CD4-positive, alpha-beta T cell (primary cell): ENCODE measurements at places on chromosomes 12 and 14.

DNA sequence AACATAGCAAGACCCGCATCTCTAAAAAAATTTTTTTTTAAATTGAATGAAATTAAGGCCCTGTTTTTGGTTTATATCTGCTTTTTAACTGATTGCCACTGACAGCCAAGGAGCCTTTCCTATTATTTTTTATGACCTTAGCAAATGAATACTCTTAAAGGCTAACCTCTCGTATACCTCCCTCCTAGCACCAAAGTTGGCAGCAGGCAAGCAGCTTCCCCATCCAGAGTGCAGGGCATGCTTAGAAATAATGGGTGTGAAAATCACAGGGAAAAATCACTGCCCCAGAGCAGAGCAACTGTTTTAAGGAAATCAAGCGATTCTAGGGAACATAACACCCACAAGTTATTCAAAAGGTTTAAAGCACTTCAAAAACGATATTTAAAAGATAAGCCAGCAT is 20.7 kb downstream of the HAL start:
- DNase-seq: no peak

- DNase-seq: no peak
These were observed 1059.5 kb downstream of the GALC start for GRCh38 chr14:86933460-86933859.

DNA sequence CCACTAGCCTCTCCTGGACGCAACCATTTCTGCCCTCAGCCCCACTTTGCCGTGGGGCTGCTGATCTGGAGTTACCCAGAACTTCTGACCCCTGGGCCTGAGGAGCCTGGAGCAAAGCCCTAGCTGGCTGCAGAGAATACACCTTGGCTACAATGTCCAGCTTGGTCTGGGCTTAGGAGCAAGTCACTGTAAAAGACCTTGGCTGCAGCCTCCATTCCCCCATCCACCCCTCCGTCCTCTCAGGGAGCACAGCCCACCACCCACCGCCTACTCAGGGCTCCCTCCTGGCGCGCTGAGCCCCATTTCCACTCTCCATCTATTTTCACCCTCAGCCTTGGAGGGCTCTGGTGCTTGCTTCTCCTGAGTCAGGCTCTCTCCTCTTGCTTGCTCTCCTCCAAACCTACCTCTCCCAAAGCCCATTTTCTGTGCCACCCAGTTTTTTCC is 42.9 kb downstream of the ERH start:
- no peak for DNase-seq

- DNase-seq: peak; percentile 52
These were observed 1165.4 kb downstream of the TMEM121 start for GRCh38 chr14:106691601-106692291.

DNA sequence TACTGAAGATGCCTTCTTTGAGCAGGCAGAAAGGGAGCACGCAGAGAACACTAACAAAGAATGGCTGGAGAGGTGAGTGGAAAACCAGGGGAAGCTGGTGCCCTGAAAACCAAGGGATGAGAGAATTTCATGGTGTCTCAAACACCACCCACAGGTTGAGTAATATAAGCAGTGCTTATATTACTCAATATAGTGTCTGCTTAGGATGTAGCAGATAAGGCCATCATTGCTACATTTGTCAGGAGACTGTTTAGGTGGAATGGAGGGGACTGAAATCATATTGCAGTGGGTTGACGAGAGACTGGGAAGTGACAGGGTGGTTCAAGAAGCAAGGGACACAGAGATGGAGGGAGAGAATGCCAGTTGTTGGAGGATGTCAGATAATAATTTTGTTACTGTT is 20.6 kb downstream of the PKP2 start:
- no peak for DNase-seq

DNA sequence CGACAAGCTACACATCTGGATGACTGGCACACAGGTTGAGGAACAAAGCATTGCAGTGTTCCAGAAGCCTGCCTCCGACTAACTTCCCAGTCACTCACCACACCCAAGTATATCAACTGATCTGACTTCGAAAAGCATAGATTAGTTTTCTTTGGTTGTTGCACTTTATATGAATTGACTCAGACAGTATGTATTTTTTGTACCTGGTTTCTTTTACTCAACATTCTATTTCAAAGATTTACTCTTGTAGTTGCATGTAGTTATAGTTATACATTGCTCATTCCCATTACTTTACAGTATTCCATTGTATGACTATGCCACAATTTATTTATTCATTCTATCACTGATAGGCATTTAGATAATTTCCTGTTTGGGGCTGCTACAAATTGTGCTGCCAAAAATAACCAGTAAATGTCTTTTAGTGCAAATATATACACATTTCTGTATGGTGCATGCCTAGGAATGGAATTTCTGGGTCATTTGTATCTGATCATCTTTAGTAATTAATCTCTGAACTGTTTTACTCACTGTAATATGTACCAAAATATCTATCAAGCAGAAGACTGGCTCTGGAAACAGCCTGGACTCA is 17.8 kb downstream of the PLCZ1 start:
- no peak for DNase-seq

DNA sequence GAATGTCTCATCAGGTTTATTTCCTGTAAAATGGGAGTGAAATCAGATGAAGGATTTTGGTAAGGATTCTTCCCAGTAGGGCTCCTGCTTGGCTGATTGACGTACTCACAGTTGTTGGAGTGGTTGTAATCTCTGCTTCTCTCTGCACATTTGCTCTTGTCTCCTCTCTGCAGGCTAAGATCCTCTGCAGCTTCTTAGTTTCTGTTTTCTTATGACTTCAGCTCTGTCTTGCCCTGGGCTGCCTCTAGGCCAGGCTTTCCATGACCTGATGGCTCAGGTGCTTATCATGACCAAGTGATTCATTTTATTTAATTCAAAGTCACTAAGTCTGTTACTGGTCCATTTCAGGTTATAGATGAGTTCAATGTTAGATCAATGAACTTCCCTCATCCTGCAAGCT is 394.5 kb upstream of the DDHD1 start:
- DNase-seq: no peak
